HFFc6 (cell line): ENCODE measurements at places on chromosomes 6 and 20.

DNA sequence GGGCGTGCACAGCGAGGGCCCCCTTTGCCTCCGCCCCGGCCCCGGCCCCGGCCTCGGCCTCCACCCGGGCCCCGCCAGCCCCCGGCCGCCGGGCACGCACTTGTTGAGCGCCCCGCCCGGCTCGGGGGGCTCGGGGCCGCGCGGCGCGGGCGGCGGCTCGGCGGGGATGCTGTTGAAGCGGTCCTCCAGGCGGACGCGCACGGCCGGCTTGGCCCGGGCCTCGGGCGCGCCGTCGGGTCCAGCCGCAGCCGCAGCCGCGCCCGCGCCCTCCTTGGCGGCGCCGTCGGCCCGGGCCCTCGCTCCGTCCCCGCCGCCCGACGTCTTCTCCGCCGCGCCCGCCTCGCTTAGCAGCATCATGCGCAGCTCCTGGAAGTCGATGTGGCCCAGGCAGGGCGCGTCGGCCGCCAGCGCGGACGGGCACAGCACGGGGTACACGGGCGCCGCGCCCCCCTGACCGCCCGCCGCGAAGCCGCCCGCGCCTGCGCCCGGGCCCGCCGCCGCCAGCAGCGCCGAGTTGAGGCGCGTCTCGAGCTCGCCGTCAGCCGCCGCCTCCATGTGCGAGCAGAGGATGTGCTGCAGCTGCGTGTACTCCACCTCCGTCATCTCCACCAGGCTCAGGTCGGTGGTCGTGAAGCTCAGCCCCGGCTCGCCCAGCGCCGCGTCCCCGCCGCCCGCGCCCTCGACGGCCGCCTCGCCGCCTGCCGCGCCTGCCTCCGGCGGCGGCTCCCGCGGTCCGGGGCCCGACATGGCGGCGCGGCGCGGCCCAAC lies 514 bp downstream of the TCFL5 start:
- DNase-seq: no peak

GRCh38 chr6:135667691-135668455 lies 170.3 kb upstream of the AHI1 start:
- peak; percentile 58 for DNase-seq

- no peak for DNase-seq
Measured at GRCh38 chr6:151052021-151052646, 186.6 kb downstream of the MTHFD1L start.

- no peak for DNase-seq
Measured at GRCh38 chr20:38072898-38073297, 39.4 kb downstream of the RPRD1B start.

DNA sequence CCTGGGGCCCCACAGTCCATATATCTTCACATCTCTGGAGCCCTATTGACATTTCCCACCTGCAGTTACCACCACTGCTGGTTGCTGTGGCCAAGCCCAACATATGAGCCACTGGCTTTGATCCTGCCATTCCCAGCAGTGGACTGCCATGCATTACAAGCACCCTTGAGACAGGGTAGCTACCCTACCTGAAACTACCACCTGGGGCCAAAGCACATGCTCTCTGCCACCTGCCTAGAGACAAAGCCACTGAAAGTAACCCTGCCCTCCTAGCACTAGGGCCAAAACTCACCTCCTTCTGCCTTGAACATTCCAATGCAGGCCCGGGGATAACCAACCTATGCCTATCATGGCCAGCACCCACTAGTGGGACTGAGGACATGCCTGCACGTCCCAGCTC lies 255.5 kb upstream of the KHDRBS2 start:
- no peak for DNase-seq

- no peak for DNase-seq
Measured at GRCh38 chr6:83193747-83194566, 800 bp downstream of the RWDD2A start.

GRCh38 chr6:170179616-170180324 lies 111.1 kb downstream of the DLL1 start:
- no peak for DNase-seq

- no peak for DNase-seq
Measured at GRCh38 chr20:45111799-45112471, 3.0 kb downstream of the WFDC5 start.

- DNase-seq: no peak
Measured at GRCh38 chr20:8997701-8998117, 71.2 kb upstream of the PLCB4 start.

GRCh38 chr6:36111526-36111925 lies 18.8 kb upstream of the MAPK13 start:
- DNase-seq: no peak

- DNase-seq: no peak
Measured at GRCh38 chr20:77231-77630, 10.2 kb upstream of the DEFB125 start.

DNA sequence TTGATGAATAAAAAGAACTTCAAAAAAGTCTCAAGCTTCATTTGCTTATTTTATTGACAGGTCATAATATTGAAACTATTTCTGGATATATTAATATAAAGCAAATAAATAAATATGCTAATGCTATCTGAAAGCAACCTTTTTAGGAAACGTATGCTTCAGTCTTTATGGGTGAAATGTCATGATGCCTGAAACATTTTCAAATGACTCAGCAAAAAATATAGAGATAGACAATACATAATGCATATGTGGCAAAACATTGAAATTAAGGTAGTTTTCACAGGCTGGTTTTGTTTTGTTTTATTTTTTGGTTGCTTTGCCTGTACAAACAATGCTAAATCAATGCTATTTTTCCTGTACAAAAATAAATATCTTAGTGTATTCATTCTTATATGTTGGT lies 194.4 kb upstream of the PLCB4 start:
- DNase-seq: no peak

DNA sequence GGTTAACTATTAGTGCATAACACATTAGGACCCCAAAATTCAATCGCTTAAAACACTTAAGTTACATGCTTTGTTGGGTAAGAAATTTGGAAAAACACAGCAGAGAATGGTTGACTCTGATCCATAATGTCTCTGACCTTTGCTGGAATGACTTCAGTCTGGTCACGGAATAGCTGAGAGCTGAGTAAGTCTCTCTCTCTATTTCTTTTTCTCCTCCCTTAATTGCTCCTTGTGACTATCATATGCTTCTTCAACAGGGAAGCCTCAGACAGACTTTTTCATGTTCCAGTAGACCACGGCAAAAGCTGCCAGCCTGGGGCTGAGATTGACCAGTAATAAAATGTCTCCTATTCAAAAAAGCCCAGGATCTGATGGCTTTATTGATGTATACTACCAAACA lies 4.8 kb downstream of the OR12D1 start:
- DNase-seq: no peak

- no peak for DNase-seq
Measured at GRCh38 chr6:136790411-136791295, 1.6 kb downstream of the MAP3K5 start.

DNA sequence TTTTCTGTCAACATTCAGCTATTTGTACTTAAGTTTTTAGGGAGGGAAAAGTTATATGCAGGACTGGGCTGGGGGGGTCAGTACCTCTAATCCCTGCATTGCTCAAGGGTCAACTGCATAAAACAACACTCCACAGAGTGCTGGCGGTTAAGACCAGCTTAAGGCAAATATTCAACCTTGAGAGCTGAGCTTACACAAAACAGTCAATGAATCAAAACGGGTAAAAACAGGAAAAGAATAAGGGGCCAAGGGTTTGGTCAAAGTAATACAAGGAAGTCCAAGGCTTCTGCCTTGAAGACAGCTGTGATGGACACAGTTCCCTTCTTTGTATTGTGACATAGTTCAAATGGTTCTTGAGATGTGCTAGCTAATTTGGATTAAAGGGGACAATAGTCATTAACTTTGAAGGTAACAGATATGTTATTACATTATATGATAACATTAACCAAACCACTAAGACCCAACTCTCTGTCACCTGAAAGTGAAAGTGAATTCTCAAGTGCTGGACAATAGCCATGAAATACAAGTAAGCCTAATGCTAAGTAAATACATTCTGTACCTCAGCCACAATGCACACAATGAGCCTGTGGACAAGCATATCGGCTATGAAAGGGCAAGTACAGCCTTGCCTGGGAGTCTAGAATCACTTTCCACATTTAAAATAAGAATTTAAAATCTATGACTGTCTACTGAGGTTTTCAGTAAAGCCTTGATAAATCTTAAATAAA lies 106.8 kb downstream of the PDE10A start:
- DNase-seq: no peak

DNA sequence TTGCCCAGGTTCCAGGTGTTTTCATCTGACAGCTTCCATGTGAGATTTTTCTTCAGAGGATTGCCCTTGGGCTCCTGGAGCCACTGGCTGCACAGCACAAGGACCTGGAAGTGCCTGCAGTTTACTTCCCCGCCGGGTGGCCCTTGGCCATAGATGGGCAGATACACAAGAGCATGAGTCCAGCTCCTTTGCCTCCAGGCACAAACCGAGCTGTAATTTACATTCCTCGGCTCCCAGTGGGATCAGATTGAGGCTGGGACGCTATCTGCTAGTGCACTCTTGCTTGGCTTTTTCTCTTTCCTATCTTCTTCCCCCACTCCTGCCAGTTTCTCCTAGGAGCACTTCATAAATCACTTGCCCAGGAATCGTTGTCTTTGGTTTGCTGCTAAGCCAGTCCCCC lies 85.4 kb upstream of the RALY start:
- peak; percentile 75 for DNase-seq

DNA sequence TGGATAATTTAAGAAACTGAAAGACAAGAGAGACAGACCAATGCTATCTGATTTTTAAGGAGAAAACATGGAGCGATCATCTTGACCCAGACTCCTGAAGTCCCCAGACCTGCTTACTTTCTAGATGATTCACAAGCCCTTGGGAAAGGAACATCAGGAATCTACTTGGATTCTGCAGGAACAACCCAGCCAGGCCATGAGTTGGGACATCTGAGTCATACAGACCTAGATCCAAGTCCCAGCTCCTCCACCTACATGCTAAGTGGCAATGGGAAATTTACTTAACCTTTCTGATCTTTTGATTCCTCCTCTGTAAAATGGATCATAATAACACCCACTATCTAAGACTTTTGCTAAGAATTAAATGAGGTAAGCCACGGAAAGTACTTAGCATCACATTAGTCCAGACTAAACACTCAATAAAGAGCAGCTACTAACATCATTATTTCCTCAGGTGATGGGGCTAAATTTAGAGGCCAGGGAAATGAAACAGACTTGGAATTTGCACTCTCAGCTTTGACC lies 61.0 kb upstream of the MAFB start:
- no peak for DNase-seq

- peak; percentile 80 for DNase-seq
Measured at GRCh38 chr6:33768644-33769120, 20.2 kb downstream of the LEMD2 start.

DNA sequence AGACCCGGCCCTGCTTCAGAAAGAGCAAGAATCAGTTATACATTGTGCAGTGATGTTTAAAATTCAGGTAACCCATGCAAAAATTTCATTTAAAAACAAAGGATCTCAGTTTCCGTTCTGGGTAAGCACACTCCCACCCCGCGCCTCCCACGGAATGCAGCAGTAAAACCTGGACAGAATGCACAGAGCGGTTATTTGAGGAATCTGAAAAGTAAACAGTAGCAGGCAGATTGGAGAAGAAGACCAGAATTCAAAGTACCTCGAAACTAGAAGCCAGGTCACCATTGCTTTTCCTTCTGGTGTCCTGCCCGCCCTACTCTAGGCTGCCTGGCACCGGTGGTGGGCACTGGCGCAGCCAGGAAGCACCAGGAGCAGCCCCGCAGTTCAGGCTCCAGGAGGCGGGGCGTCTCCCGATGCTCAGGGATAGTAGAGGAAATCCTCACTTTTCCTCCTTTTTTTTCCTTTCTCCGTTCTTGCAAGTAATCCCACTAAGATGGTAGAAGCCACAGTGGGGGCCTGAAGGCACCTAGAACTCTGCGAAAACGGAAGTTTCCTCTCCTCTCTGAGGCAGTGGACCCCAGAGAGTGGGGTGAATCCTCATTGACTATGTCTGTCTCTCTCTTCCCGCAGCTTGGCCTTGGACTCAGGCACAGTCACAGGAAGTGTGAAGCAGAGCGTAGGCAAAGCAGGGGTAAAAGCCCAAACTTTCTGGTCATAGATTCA lies 28.3 kb downstream of the METTL24 start:
- DNase-seq: peak; percentile 1

DNA sequence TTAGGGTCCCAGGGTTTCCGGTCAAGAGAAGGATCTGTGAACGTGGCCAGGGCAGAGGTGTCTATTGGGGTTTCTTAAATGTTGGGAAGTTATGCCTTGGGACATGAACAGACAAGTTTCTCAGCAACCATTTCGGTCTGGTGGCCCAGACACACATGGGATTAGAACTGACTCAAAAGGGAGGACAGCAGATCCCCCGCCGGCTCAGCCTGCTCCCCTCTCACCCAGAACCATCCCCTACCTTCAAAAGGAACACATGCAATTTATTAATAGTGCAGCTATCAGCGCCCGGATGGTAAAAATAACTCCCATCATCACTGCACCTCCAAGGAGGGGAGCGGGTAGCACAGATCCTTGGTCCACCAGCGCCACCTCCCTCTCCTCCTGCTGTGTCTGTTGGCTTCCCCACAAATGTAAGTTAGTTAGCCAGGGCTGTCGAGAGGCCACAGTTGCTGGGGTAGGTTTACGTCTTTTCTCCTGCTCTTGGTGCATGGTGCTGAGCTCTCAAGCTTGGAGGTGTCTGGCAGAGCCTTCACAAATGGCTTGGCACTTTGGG lies 77.1 kb downstream of the TRAM2 start:
- no peak for DNase-seq

DNA sequence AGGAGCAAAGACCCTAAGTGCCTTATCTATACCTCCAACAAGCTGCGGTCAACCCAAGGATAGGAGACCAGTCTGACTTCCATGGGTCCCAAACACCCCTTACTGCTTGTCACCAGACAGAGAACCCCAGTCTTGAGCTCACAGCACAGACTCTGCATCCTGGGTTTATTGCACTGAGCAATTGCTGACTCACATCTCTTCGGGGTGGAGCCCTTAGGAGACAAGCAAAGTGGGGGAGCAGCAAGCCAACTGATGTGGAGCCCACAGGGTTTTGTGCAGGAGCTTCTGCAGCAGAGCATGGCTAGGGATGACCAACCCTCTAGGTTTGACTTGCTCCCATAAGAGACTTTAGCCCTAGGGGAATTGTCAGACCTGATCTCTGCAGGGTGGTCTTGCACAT lies 38.6 kb upstream of the EYS start:
- DNase-seq: no peak

DNA sequence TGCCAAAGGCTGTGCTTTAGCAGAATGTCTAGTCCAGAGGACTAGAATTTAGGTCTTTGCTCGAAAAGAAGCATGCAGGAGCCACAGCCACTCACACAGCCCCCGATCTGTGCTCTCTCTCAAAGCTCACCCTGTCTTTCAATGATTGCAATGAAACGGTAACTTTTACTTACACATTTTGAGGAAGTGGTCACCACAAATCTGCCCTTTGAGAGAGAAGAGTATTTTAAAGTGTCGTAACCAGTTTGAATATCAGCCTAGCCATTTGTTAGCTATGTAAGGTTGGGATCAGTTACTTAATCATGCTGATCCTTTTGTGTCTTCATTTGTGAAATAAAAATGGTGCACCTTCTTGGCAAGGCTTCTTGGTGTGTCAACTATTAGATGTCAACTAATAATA lies 209.0 kb downstream of the TFAP2A start:
- DNase-seq: no peak

- peak; percentile 67 for DNase-seq
Measured at GRCh38 chr6:128919412-128920180, 36.7 kb downstream of the LAMA2 start.

- no peak for DNase-seq
Measured at GRCh38 chr6:31128093-31128676, 7.9 kb upstream of the CDSN start.
